NCI-H2029 (cell line): ENCODE measurements at places on chromosomes 5 and 9.

DNA sequence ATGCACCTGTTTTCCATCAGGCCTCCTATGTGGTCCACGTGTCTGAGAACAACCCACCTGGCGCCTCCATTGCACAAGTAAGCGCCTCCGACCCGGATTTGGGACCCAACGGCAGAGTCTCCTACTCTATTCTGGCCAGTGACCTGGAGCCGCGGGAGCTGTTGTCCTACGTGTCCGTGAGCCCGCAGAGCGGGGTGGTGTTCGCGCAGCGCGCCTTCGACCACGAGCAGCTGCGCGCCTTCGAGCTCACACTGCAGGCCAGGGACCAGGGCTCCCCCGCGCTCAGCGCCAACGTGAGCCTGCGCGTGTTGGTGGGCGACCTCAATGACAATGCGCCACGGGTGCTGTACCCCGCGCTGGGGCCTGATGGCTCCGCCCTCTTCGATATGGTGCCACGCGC, 1.7 kb downstream of the PCDHGB1 start:
- no peak for DNase-seq

DNA sequence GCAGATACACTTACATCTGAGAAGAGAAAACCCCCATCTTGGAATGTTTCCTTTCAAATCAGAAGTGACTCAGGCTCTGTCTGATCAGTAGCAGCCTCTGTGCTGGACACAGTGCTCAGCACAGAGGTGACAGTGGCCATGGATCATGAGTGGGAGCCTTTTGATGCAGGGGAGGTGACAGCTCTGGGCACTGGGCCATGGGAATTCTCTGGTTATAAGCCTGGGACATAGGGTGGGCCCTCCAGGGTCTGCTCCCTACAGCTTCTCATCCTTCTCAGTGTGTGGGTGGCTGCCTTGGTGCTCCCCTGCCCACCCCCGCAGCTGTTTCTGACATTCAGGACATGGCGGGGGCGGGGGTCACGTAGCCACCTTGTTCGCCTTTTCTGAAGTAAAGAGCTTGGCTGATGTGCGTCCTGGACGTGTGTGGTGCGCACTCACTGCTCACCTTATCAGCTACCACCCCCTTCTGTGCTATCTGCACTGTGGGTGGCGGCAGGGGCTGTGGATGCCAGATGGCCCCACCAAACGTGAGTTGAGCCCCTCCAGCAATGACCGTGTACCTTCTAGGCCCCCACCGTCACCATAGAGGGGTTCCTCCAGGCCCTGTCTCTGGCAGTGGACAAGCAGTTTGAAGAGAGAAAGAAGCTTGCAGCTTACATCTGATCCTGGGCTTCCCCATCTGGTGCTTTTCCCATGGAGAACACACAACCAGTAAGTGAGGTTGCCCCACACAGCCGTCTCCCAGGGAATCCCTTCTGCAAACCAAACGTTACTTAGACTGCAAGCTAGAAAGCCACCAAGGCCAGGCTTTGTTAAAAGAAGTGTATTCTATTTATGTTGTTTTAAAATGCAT, 24.0 kb downstream of the TRIP13 start:
- no peak for DNase-seq

DNA sequence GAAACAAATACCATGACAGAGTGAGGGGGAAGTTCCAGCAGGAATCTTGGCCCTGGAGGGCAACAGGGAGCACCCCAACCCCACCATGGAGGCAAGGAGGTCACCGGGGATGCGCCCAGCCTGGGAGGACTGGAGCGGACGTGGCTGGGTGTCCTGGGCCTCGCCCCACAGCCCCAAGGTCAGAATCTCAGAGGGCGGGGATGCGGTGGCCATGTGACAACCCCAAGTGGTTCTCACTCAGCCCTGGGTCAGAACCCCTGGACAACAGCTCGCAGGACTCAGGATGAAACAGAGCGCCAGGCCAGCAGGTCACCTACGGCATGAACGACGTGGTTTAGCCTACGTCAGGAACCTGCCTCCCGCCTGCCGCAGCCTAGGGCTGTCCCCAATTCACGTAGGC, 64.0 kb upstream of the ZNF354A start:
- no peak for DNase-seq

GRCh38 chr5:146475906-146476305, 28.8 kb downstream of the TCERG1 start:
- DNase-seq: no peak

DNA sequence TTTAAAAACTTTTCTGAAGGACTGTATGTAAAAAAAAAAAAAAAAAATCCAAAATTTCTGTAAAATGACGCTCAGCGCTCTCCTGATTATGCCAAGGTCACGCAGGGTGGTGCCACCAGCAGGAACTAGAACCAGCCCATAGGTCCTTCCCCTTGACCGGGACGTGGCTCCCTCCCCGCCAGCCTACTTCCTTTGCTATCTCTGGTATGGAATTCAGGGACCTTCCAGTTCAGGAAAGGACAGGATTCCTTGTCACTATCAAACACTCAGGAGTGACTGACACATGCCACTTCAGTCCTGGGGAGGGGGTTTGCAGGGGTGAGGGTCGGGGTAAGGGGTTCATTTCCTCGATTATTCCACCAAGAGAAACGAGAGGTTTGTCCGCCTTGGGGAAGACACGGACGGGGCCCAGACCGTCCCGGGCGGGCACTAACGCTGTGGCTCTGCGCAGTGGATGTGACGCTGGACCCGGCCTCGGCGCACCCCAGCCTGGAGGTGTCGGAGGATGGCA, 18.8 kb downstream of the BTNL9 start:
- DNase-seq: no peak

DNA sequence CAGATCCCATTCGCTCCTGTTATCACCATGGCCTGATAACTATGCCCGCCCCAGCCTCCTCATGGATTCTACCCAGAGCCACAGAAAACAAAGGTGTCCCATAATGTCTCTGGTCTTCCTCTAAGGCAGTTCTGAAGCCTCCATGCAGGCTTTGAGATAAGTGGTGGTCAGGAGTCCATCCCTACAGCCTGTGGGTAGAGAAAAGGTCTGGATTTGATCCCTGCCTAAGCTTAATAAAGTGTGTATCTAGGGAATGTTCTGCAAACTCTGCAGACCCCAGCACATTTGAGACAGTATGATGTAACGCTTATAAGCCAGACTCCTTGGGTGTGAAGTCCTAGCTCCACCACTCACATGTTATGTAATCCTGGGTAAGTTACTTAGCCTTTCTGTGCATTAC, 187.3 kb downstream of the MAPKAP1 start:
- no peak for DNase-seq

DNA sequence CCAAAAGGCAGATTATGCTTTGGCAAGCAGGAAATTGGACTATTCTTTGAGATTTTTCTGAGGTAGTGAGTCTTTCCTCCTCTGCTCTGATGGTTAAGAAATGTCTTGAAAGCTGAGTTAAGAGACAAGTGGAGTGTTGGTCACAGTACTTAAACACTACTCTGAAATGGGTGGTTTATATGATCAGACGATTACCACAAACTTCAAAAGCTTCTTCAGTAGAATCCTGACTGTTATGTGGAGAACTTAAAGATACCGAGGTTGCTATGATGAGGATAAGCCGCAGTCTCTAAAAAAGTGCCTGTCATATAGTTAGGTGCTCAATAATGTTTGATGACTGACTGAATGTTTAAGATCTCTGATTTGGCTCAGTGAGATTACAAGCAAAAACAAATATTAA, 24.3 kb downstream of the GCNT4 start:
- no peak for DNase-seq

GRCh38 chr5:36089989-36090388, 23.3 kb upstream of the UGT3A2 start:
- no peak for DNase-seq

DNA sequence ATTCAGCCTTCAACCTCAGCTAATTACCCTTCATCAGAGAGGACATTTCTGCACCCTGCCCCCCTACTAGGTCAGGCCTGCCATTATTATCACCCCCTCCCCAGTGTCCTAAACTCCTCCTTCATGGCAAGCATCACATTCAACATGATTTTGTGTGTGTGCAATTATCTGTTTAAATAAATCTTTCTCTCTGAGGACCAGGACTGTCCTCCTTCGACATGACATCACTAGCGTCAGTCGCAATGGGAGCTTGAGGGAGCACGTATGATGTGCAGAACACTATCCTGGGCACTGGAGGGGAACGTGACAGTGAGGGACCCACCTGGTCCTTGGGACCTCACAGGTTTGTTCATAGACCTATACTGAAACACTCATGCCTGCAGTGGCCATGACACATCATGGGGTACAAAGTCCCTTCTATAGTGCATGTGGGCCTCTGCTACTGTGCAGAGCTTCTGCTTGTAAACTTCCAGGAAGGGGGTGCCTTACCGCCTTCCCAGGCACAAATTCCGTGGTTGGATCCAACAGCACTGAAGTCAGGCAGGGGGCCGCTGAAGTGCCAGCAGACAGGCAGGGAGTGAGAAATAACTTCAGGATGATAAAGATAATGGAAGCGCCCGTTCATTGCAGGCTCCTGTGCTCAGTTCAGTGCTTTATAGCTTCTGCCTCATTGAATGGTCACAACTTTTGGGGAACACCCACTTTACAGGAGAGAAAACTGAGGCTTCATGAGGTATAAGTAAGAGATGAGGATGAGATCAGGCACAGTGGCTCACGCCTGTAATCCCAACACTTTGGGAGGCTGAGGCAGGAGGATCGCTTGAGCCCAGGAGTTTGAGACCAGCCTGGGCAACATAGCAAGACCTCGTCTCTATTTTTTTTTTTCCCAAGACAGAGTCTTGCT, 36.0 kb upstream of the STXBP1 start:
- DNase-seq: no peak

- no peak for DNase-seq
Measured at GRCh38 chr9:69822116-69822750, 1.6 kb downstream of the CFAP95 start.

- no peak for DNase-seq
Measured at GRCh38 chr5:124454081-124454480, 292.4 kb downstream of the ZNF608 start.

GRCh38 chr9:17319864-17320263, 185.0 kb downstream of the CNTLN start:
- DNase-seq: no peak

GRCh38 chr5:160269017-160269416, 39.7 kb downstream of the FABP6 start:
- DNase-seq: peak; percentile 67

GRCh38 chr5:171978016-171978415, 28.4 kb downstream of the FBXW11 start:
- DNase-seq: no peak

DNA sequence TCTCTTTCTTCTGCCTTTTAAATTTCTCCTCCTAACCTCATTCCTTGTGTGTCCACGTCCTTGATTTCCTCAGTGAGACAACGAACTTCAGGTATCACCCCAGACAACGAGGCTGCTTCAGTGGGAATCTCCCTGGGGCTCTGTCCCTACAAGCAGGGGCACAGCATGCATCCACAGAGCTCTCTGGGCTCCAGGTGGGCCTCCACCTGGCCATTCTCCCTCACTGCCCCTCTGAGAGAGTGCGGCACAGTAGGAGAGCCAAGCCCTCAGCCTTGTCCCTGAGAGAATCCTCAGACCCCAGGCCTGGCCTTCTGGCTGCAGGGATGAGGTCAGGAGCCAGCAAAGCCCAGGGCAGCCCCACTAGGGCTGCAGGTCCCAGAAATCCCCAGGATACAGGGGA, 105.3 kb downstream of the LHFPL2 start:
- no peak for DNase-seq

DNA sequence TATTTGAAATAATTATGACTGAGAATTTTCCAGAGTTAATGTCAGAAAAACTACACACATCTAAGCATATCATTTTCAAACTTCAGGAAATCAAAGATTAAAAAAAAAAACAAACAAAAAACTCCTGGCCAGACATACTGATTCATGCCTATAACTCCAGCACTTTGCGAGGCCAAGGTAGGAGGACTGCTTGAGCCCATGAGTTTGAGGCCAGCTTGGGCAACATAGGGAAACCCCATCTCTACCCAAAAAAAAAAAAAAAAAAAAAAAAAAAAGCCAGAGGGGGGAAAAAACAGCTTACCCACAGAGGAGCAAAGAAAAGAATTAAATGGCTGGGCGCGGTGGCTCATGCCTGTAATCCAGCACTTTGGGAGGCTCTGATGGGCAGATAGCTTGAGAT, 22.4 kb downstream of the EFCAB9 start:
- no peak for DNase-seq

DNA sequence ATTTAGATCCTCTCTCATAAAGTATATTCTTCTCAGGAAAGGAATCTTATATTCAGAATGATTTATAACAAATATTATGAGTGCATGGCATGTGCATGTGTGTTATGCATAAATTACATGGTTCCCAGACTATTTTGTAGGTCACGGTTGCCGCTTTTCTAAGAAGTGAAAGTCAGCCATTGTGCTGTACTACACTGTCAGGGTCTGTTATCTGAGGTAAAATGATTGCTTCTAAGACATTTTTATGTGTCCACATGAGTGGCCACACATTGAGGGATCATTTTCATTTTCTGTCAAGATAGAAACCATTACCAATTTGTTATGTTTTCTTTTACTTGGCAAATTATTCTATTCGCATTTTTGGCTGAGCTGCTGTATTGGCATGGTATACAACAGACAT, 210.8 kb downstream of the CWC27 start:
- DNase-seq: no peak

DNA sequence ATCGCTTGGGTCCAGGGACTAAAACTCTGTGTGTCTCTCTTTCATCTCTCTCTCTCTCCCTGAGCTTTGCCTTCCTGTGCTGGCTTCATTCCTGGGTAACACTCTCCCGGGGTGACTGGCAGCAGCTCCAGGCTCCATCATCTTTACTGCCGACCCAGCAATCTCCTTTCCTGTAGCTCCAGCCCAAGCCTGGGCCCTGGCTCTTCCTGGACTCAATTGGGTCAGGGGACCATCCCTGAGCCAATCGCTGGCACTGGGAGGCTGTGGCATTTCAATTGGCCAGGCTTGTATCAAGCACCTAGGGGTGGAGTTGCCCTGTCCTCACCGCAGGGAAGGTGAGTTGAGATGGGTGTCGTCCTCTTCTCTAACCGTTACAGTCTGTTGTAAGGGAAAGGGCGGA, 31.9 kb downstream of the FAM240B start:
- no peak for DNase-seq

GRCh38 chr9:91117959-91118703, 243.6 kb downstream of the AUH start:
- DNase-seq: peak; percentile 68
